ENCODE measurements at places on chromosomes 11 and 22.

- no peak for DNase-seq
These were observed 92.5 kb downstream of the APIP start for GRCh38 chr11:34823639-34824038.

- peak; percentile 70 for DNase-seq
These were observed 53.2 kb downstream of the GRIK4 start for GRCh38 chr11:120564573-120565311.

DNA sequence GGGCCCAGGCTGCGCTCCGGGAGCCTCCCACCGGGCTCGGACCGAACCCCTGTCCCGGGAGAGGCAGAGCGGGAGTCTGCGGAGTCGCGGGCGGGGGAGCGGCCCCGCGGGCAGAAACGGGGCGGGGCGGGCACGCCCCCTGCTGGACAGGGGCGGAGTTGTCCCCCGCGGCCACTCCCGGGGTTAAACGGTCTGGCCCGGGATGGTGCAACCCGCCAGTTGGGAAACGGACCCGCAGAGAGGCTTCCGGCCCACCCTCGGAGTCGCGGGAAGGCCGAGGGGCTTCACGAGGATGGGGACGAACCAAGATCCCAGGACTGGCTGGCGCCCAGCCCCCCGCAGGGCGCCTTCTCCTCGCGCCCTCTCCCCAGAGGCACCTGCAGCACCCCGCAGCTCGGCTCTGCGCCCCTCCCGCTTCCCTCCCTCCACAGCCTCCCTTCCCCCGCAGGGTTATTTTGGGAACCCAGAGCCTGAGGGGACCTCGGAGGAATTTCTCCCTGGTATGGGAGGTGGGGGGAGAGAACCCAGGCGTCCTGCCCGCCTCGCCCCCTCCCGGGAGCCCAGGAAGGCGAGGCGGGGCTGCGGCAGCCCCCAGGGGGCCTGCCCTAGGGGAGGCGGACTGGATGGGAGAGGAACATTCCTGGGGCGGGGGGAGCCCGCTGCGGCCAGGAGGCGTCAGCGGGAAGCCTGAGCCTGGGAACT is 902 bp downstream of the RASGRP2 start:
- peak; percentile 84 for DNase-seq

- peak; percentile 23 for DNase-seq
These were observed 30.2 kb downstream of the C11orf91 start for GRCh38 chr11:33670250-33671011.

DNA sequence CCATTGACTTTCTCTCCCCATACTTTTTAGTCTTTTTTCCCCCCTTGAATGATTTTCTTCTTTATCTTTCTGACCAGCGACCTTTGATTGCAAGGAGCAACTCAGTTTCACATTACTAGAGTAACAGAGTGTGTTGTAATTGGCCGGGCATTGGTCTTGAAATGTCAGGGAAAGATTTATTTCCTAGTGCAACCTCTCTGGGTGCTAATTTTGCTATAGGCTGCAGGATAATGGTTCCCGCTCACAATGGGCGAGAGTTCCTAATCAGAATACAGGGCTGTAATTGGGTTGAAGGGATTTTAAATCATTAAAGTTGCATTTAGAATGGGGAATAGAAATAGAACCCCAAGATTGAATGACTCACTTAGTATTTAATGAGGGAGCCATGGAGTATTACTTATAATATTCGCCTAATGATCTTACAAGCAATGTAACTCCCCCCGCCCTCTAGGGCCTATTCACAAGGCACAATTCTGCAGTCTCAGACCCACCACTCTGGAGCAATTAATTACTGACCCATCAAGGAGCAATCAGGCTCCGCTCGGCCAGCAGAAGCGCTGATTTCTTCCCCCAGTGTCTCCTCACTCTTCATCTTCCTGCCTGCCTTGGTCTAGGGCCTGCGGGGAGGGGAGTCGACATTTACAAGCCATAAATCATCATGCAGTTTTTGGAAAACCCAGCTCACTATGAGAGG is 725.9 kb downstream of the NTM start:
- DNase-seq, result no peak

- DNase-seq, result no peak
These were observed 194 bp downstream of the SF1 start for GRCh38 chr11:64778223-64778472.

DNA sequence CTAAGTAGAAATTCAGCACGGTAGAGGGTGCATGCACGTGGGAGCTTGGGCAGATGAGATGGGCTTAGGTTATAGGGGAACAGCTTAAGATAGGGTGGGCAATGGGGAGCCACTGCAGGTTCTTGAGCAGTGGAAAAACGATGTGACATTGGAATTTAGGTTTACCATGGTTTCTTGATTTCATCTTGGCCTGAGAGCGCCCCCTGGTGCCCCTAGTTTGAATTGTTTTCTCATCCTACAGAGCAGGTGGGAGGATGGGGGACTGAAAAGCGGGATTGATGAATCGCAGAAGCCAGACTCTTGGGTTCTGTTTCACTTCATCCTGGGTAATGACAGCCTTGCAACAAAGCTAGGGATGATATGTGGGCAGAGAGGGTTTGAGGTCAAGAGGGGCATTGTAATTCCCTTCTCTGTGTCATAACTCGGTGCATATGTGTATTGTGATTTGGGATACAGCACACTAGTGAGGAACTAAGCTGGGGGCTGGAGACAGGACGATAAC is 6.7 kb upstream of the MCAM start:
- peak; percentile 88 for DNase-seq

DNA sequence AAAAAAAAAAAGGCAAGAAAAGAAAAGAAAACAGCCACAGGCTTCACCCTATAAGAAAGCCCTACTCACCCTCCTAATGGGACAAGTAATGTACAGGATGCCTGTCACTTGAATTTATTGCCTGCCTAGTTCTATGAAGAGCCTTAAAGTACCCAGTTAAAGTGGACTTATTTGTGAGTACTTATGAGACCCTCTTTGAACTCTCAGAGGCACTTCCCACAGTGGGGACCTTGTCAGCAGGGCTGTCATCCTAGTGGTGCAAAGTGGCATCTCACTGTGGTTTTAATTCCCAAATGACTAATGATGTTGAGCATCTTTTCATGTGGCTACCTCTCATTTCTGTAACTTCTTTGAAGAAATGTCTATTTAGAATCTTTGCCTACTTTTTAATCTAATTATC is 41.8 kb upstream of the BARX2 start:
- DNase-seq, result peak; percentile 6

GRCh38 chr11:62856333-62856895 is 17.0 kb upstream of the WDR74 start:
- no peak for DNase-seq

DNA sequence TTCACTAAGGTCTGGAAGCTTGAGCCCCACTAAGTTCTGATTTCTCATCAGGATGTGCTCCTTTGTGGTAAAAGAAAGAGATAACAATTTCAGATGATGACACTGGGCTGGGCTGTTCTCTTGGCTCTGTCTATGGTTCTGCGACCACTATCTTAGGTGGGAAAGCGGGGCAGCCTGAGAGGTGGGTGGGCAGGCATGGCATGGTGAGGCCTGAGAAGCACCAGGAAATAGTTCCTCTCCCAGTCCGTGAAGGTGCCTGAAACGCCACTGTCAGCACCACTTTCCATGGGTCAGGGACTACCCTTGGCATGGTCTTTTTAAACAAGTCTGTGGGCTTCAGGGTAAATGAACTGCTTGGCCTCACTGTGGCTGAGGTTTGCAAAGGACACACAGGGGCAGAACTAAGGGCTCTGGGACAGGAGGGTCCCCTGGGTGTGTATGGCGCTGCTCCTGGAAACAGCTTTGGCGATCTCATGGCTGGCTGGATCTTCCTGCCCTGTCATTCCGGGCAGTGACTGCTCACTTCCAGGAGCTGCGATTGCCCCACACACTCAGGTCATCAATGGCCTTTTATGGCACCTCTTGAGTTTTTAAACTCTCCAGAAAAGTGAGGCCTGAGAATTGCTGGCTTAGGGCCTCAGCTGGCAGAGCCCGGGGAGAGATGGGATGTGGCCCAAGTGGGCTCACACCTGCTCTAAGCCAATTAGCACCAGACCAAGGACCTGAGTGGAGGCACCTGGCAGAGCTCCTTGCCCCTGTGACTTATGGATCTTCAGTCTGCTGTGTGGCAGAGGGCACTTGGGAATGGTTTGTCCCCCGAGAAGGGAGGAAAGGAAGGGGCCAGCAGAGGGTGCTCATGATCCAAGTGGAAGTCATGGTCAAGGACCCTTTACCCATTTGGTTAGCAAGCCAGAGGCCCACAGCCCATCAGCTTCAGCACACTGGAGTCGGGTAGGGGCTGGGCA is 55.6 kb upstream of the LYVE1 start:
- DNase-seq, result no peak

- DNase-seq, result no peak
These were observed 24.4 kb downstream of the SLC1A2 start for GRCh38 chr11:35394941-35395340.

Measured in suppressor macrophage (primary cell).